NCI-H524 (cell line): ENCODE measurements at places on chromosomes 7 and 10.

DNA sequence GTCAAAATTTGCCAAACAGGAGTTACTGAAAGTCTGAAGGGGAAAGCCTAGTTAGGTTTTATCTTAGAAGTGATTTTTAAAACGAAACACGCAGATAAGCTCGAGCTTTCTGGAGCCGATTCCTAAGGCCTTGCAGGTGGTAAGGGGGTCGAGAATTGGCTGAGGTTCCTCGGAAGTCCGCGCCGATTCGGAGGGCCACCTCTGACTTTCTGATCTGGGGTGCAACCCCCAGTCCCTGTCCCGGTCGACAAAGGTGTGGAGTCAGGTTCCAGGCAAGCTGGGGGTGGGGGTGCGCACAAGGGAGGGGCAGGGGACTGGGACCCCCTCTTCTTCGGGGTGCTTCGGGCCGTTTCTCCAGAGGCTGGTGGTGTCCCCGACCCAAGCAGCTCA, 701 bp upstream of the CUL1 start:
- DNase-seq: peak; percentile 37

DNA sequence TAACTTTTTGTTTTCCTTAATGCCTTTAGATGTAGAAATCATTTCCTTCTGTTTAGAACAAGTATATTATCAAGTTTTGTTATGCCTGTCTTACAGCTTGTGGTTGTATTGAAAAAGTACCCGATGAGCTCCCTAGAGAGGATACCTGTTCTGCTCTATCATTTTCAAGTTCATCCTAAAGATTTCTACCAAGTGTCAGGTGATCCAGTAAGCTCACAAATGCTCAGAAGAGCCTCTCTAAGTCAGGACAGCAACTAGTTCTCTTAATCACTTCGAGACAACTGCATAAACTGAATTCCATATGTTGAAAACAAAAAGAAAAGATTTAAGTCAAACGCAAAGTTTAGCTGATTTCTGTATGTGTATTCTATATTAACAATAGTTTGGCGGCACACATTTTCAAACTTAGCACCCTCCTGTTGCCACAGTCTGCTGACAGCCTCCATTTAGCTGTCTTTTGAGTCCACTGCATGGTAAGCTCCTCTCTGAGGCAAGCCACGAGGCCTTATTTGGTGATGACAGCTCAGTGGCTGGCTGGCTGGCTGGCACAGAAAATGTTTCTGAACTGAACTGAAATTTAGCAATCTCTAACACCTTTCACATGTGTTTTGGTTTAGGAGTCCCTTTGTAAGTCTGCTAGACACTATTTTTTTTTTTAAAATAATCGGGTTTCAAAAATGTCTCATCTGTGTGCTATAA, 59.4 kb downstream of the SEMA3C start:
- peak; percentile 1 for DNase-seq

DNA sequence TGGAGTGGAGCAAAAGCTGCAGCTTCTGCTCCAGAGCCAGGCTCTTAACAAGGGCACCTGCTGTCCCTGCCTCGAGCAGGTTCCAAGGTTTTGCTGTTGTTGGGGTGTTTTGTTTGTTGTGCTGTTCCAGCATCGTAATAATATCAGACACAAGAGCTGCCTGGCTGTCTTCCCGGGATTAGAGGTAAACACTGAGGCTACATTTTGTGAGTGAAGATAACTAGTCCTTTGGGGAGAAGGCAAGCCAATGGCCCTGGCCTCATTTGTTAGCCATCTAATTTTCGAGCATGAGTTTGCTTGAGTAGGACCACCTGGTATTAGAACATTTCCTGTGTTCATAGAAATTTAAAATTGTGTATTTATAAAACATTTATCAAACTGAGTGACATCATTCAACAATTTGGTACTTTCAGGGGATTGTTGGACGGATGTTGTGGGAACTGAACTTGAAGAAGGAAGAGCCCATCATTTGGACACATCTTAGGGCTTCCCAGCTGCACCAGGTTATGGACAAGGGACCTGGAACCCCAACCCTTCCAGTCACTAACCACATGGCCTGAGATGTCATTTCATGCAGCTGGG, 555.0 kb downstream of the TNS3 start:
- DNase-seq: no peak

DNA sequence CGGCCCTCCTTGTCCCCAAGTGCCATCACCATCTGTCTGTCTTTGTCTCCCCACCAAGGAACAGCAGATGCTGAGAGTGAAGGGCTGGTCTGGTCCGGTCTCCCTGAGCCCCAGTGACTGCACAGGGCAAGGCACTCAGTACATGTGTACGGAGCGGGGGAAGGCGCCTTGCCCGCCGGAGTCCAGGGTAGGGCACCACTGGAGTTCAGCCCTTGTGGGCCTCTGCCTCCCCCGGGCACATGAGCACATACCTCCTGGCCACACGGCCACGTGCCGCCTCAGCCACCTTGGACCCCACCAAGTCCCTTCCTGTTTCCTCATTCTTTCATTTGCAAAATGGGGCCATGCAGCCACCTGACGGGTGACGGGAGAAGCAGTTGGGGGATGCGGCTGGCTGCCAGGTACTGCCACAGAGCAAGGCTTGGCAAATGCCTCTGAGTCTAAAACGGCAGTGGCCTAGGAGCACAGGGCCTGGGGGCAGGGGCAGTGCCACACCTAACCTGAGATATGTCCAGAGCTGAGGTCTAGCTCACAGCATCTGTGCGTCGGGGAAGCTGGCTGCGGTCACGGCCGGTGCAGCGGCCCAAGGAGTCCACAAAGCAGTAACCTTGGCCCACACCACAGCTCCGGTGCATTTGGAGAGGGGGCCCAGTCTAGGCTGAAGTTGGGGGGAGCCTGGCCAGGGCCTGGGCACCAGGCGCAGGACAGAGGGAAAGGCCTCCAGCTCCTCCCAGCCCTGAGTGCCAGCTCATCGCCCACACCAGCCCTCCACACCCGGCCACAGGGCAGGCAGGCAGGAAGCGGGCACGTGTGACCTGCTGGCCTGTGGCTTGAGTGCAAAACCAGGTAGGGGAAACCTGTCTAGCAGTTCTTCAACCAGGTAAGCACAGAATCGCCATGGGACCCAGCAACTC, 5.2 kb downstream of the ADAP1 start:
- no peak for DNase-seq

DNA sequence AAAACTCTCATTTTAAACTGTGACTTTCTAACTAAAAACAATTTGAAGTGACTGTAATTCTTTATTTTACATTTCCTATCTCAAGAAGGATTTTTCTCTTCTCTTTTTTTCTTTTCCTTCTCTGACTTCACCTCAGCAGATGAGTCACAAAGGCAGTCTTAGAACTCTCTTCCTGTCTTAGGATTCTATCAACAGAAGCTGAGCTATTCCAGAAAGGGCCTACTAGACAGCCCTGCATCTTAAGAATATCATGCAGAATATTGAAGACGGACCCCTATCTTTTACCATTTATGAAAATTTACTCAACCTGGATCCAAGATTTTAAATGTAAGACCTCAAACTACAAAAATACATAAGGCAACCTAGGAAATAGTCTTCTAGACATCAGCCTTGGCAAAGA, 365.7 kb upstream of the SEMA3C start:
- no peak for DNase-seq
